Glomerular endothelial cell (primary cell): ENCODE measurements at places on chromosomes 11 and 22. TPM values are rescaled to one million over a fixed set of nuclear protein-coding genes. Genes with fewer than 3 reads are reported as not detected.

DNA sequence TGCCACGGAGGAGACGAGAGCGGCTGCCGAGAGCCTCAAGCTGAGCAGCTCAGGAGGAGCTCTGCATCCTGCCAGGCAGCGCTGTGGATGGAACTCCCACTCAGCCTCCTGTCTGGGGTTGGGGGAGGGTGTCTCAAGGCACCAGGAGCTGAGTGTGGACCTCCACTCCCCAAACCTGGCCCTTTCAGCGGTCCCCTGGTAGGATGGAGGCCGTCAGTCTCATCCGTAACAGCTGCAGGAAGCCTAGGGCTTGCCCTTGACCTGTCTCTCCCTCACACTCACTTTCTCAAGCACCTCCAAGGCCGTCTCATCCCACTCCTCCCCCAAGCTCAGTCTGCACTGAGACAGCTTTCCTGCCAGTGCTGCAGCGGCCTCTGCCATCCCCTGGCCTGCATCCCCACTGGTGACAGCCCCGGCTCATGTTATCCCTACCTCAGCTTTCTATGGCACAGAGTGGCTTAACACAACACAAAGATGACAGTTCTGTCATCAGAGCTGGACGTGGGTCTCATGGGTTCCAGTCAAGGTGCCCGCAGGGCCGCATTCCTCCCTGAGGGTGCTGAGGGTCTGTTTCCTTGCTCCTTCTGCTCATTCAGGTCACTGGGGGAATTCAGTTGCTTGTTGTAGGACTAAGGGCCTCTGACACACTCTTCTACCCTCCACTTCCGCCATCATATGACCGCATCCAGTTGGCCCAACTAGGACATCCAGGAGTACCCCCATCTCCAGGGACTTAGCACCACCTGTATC lies 341.9 kb upstream of the B3GAT1 start:
- DNase-seq: no peak

DNA sequence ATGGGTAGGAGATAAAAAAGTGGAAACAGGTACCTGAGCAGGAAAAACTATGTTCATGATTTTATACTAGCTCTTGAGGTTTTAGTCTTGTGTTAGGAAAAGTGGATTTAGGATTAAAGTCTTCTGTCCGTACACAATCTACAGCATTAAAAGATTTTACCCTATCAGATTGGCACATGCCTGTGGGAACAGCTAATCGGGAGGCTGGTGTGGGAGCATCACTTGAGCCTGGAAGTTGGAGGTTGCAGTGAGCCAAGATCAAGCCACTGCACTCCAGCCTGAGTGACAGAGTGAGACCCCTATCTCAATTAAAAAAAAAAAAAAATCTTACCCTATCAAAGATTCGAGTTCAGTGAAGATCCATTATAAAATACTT lies 12.2 kb upstream of the CRKL start:
- DNase-seq: no peak

CSRP3 gene
- not detected in 2 replicates for total RNA-seq

DNA sequence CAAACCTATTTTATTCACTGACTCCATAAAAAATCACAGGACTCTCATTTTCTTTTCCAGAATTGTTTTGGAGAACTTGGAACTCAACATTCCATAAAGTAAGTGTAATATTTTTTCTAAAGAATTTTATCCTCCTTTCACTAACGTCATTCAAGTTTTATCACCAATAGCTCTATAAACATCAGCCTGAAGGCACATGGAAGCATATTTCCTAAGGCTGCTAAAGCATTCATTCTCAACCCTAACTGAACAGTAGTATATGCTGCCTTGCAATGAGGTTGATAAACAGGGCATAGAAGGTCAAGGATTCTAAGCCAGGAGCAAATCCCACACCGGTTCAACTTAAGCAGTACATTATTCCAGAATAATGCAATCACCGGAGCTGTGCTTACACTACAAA lies 273.9 kb downstream of the RAB38 start:
- DNase-seq: no peak

ATG13 gene
- total RNA-seq: 80.0 and 87.5 TPM in 2 replicates

GRCh38 chr11:67045314-67045713 lies 11.3 kb upstream of the RHOD start:
- DNase-seq: no peak

- peak; percentile 42 for DNase-seq
Observed at GRCh38 chr11:95884376-95884775, 39.5 kb downstream of the MTMR2 start.

FUT4 gene
- total RNA-seq: 6.7 and 8.7 TPM in 2 replicates

DNA sequence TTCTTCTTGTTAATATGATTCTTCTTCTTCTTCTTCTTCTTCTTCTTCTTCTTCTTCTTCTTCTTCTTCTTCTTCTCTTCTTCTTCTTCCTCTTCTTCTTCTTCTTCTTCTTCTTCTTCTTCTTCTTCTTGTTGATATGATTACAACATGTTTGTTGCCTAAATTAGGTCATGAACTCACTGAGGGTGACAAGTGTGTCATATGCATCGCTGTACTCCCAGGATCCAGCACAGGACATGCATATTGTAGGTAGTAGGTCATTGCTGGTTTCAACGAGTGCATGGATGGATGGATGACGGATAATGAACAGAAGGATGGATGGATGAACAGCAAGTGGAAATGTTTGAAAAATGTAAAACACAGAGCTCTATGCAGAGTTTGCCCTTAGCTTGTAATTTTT lies 14.9 kb upstream of the PVALB start:
- DNase-seq: no peak

DNA sequence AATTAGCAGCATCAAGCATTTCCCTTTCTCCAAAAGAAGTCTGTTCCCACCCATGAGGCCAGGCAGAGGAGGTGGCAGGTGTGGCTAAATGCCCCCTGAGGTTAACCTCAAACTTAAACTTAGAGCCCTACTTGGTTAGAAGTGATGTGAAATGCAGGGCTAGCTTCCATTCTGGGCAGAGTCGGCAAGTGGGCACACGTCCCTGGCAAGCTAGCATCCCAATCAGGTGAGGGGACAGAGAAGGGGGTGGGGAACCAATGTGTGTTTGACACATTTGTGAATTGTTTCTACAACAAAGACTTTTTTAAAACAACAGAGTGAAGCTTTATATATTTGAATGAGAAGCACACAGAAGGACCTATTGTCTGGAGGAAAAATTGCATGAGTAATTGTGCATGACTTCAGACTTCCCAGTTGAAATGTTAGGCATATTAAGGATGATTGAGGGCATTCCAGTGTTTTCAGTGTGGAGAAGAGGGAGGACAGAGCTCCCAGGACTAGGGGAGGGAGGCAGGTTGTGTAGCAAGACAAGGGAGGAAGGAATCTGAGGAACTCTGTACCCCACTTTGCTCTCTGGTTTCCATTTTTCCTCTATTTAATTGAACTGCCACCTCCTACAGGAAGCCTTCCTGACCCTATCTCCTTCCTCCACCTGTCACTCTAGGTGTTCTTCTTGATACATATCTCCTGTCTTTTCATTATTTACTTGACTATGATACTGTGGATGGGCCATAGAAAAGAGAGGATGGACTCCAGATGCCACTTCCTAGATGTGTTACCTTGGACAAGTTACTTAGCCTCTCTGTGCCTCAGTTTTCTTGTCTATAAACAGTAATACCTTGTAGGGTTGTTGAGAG lies 83.3 kb upstream of the PICALM start:
- no peak for DNase-seq

RASSF10 gene
- total RNA-seq: 0.23 and 0.34 TPM in 2 replicates

GRCh38 chr11:57940044-57940756 lies 83.5 kb upstream of the OR9Q1 start:
- DNase-seq: no peak

APOL2 gene
- 87.6 and 89.2 TPM in 2 replicates for total RNA-seq

BRSK2 gene
- 0.15 and 0.93 TPM in 2 replicates for total RNA-seq

DNA sequence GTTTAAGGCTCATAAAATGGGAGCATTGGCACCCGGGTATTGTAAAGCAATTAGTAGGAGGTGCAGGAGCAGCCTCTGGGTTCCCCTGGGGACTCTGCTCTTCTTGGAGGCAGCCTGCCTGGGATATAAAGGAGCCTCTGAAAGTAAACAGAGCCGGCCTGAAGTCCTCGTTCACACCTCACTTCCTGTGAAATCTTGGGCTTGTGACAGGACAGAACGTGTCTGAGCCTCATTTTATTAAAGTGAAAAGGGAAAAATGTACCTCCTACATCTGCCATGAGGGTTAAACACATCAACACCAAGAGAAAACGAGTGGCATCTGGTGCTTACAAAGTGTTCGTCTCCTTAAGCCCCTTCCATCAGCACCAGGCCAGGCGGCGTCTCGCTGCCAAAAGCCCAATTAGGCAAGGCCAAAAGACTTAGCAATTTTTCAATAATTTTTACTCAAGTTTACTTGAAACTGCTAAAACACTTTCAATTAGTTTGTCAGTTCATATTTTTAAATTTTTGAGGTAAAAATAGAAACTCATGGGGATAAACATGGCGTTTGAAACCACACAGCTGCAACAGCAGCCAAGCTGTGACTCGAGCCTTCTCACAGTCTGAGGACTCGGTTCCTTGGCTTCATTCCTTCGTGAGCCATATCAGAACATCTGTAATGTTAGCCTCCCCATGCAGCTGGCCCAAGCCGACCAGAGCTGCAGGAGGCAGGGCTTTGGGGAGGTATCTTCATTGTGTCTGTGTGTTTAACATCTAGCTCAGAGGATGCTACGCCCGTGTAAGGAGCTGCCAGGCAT lies 33.6 kb downstream of the MAP6 start:
- no peak for DNase-seq

GRCh38 chr11:86014221-86014620 lies 54.7 kb downstream of the PICALM start:
- no peak for DNase-seq

SUSD2 gene
- 0.19 and 0.23 TPM in 2 replicates for total RNA-seq

PRR33 gene
- not detected in 2 replicates for total RNA-seq

MUC5AC gene
- total RNA-seq: not detected in 2 replicates

DNA sequence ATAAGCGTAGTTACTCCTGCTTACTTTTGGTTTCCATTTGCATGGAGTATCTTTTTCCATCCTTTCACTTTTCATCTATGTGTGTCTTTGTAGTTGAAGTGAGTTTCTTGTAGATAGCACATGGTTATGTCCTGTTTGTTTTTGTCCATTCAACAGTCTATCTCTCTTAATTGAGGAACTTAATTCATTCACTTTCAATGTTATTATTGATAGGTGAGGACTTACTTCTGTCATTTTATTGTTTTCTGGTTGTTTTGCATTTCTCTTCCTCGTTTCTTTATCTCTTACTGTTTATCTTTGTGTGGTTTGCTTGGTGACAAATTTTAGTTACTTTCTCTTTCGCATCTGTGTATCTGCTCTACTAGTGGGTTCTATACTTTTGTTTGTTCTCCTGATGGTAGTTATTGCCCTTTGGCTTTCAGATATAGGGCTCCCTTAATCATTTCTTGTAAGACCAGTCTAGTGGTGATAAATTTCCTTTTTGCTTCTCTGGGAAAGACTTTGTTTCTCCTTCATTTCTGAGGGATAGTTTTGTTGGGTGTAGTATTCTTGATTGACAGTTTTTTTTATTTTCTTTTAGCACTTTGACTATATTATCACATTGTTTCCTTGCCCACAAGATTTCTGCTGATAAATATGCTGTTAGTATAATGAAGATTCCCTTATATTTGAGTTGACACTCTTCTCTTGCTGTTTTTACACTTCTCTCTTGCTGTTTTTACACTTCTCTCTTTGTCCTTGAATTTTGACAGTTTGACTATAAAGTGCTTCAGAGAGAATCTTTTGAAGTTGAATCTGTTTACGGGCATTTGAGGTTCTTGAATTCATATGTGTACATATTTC lies 9.0 kb upstream of the RAG1 start:
- DNase-seq: no peak

SAA1 gene
- total RNA-seq: not detected in 2 replicates
